Activated naive CD4-positive, alpha-beta T cell treated with anti-CD3 and anti-CD28 coated beads for 36 hours (primary cell): ENCODE measurements at places on chromosomes 1 and 21. TPM values are rescaled to one million over a fixed set of nuclear protein-coding genes. Genes with fewer than 3 reads are reported as not detected.
A peak's percentile ranks its signal among the peaks of the same experiment; 100 is the strongest.

DNA sequence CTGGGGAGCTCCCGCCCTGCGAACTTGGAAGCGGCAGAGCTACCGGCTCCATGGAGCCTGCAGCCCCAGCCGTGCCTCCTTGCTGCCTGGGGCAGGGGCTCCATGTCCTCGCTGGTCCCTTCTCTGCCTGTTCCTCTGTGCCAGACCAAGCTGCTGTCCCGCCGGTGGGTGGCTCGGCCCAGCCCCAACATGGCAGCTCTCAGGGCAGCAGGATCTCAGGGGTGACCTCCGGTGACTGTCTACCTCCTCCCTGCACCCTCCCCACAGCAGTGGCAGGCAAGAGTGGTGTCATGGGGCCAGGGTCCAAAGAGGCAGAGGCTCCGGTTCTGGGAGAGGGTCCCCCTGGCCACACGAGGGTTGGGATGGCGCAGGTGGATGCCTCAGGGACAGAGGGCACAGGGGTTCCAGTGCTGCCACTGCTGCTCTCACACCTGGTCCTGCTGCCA, 45.8 kb downstream of the ATP6V1G3 start:
- H3K36me3 ChIP-seq, result no peaks in the 10 kb centered on the region
- H3K4me1 ChIP-seq, result peaks cover 14% of the 10 kb centered on the region
- H3K4me3 ChIP-seq, result no peak overlapping the region

DNA sequence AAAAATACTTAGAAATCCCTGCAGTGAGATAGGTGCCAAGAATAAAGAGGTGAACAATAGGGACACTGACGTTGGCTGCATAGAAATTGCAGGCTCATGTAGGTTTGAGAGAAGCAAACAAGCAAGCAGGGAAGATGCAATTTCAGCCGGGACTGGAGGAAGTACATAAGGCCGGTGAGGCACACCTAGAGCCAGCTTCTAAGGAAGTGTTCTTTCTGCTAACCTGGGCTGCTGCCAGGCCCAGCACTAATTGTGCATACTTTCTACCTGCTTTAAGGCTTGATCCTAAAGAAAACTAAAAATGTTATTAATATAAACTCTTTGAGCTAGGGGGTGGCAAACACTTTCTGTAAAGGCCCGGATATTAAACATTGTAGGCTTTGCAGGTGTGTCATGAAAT, 71.0 kb downstream of the LMO4 start:
- H3K36me3 ChIP-seq, result no peaks in the 10 kb centered on the region
- DNase-seq, result no peak
- no peak overlapping the region for H3K4me3 ChIP-seq
- peaks cover 10% of the 10 kb centered on the region for H3K27me3 ChIP-seq
- H3K27ac ChIP-seq, result no peak overlapping the region

DNA sequence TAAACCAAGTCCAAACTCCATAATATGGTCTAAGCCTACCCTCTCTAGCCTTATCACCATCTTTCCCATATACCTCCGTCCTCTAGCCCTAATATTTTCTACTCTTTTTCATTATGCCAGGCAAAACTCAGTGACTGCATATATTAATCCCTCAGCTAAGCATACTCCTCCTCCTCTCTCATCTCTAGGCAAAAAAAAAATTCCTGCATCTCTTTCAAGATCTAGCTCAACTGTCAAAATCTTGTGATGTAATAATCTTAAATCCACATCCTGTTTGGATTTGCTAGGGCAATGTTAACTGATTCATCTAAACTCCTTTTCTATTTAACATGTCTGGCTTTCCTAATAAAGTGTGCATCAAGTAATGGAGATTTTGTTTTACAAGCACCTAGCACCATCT, 20.4 kb downstream of the PRPF38A start:
- no peaks in the 10 kb centered on the region for H3K27me3 ChIP-seq
- no peak for DNase-seq
- peaks cover 45% of the 10 kb centered on the region for H3K4me1 ChIP-seq
- no peak overlapping the region for H3K4me3 ChIP-seq
- H3K36me3 ChIP-seq, result peaks cover 26% of the 10 kb centered on the region
- peak overlapping the region; percentile 83 for H3K27ac ChIP-seq

DNA sequence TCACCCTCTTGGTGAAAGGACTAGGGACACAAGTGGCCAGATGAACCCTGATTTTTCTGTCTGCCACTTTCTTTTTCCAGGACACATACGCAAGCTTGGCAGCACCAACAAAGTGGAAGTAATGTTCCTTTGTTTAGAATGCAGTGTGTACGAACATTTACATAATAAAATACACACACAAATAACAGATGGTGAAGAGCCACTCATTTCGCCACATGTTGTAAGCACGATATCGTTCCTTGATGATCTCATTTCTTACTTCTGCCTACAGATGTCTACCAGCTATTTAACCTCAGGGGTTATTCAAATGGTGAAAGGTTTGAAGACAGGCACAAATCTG, 670.2 kb upstream of the CXADR start:
- H3K27me3 ChIP-seq, result no peaks in the 10 kb centered on the region
- H3K36me3 ChIP-seq, result no peaks in the 10 kb centered on the region
- no peaks in the 10 kb centered on the region for H3K4me1 ChIP-seq
- H3K4me3 ChIP-seq, result no peak overlapping the region
- DNase-seq, result no peak

DNA sequence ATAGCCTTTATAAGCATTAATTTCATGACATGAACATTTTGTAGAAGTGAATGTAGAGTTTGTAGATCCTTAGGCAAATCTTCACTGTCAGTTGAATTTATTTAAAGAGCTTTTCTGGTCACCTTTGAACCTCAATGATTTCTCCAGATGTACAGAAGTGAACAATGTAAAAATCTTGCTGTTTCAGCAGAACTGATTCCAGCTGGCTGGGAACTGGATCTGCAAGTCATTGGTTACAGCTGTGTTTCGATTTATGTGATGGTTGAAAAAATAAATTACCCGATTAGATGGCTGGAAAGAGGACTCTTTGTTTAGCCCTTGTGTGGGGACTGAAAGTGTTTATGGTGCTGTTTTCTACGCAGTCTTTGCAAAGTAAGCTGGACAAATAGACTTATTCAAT, 849.8 kb downstream of the USP25 start:
- H3K27ac ChIP-seq, result no peak overlapping the region
- no peak for DNase-seq
- H3K27me3 ChIP-seq, result no peaks in the 10 kb centered on the region
- no peaks in the 10 kb centered on the region for H3K36me3 ChIP-seq

DNA sequence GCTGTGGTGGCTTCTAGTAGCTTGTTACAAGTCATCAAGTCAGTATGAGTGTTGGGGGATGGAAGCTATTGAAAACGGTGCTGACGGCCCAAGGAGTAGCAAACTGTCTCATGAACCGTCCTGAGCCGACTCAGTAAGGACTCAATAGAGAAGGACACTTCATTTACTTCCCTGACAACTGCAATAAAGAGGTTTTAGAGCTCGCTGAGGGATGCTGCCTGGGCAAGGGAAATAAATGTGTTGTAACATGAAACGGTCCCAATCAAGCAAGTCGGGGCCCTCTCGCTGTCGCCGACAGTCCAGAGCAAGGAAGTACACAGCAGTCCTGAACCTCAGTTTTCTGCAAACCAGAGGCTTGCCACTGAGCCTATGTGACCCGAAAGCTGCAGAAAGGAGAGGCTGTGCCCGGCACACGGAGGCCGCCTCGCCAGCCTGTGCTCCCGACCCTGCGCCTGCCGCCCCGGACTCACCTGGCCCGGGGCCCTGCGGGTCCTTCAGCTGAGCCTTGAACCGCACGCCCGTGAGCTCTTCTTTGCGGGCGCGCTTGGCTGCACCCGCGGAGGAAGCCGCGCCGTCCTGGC, 423 bp downstream of the URB1 start:
- no peak for DNase-seq
- no peaks in the 10 kb centered on the region for H3K27me3 ChIP-seq
- peaks cover 51% of the 10 kb centered on the region for H3K4me1 ChIP-seq
- peaks cover 15% of the 10 kb centered on the region for H3K36me3 ChIP-seq
- no peak overlapping the region for H3K27ac ChIP-seq
- peak overlapping the region; percentile 83 for H3K4me3 ChIP-seq

- no peak overlapping the region for H3K4me3 ChIP-seq
- no peak for DNase-seq
- H3K36me3 ChIP-seq, result no peaks in the 10 kb centered on the region
- H3K27ac ChIP-seq, result no peak overlapping the region
Measured at GRCh38 chr21:22355949-22356348, 1357.7 kb downstream of the NCAM2 start.

DNA sequence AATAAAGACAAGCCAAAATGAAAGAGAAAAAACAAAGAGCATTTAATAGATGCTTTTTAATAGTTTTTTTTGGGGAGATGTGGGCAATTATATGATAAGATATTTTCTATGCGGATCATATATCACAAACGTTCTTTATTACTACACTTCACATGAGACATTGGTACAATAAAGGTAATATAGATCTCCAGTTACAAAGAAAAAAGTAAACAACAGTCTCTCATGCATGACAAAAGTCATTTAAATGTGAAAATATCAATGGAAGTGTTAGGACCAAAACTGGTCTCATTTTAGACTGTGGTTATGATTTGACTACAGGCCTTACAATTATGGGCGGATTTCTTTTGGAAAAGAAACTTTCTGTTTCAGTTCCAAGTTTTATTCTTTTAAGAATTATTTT, 687.0 kb downstream of the ADGRL2 start:
- H3K27ac ChIP-seq, result no peak overlapping the region
- peaks cover 3% of the 10 kb centered on the region for H3K27me3 ChIP-seq
- no peaks in the 10 kb centered on the region for H3K36me3 ChIP-seq
- no peaks in the 10 kb centered on the region for H3K4me1 ChIP-seq
- no peak for DNase-seq

GRCh38 chr1:204077979-204078696, 5.2 kb downstream of the SOX13 start:
- H3K27ac ChIP-seq, result no peak overlapping the region
- H3K4me1 ChIP-seq, result peaks cover 16% of the 10 kb centered on the region
- no peaks in the 10 kb centered on the region for H3K36me3 ChIP-seq

DNA sequence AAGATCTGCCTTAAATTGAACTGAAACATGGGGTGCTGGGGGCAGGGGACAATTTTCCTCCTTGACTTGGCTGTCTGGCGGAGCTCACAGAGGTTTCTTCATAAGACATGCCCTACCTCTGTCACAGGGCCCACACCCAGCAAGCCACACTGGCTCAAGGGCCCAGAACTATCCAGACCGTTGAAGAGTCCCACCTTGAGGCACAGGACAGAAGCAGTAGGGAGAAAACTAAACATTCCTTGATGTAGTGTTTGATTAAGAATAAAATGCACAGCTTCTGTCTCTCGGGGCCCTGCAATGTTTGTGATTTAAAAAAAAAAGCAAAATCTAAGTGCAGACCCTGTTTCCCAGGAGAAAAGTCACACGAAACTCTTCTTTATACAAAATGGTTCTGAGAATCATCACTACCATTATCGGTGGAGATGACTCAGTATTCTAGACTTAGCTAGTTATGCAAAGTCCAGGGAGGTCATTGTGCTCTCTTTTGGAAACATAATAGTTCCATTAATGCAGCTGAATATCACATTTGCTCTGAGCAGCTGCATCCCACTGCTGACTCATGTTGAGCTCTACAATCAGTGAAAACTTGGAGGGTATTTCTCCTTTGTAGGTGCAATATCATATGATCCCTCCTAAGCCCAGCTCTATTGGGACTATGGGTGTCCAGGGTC, 53.6 kb upstream of the DIRAS3 start:
- no peak for DNase-seq
- H3K4me1 ChIP-seq, result no peaks in the 10 kb centered on the region
- H3K27me3 ChIP-seq, result peaks cover 12% of the 10 kb centered on the region
- H3K36me3 ChIP-seq, result no peaks in the 10 kb centered on the region
- H3K4me3 ChIP-seq, result no peak overlapping the region

- no peaks in the 10 kb centered on the region for H3K4me1 ChIP-seq
- no peaks in the 10 kb centered on the region for H3K36me3 ChIP-seq
- DNase-seq, result no peak
- H3K27ac ChIP-seq, result no peak overlapping the region
- H3K4me3 ChIP-seq, result no peak overlapping the region
Measured at GRCh38 chr1:86052948-86053698, 103.4 kb downstream of the COL24A1 start.

DNA sequence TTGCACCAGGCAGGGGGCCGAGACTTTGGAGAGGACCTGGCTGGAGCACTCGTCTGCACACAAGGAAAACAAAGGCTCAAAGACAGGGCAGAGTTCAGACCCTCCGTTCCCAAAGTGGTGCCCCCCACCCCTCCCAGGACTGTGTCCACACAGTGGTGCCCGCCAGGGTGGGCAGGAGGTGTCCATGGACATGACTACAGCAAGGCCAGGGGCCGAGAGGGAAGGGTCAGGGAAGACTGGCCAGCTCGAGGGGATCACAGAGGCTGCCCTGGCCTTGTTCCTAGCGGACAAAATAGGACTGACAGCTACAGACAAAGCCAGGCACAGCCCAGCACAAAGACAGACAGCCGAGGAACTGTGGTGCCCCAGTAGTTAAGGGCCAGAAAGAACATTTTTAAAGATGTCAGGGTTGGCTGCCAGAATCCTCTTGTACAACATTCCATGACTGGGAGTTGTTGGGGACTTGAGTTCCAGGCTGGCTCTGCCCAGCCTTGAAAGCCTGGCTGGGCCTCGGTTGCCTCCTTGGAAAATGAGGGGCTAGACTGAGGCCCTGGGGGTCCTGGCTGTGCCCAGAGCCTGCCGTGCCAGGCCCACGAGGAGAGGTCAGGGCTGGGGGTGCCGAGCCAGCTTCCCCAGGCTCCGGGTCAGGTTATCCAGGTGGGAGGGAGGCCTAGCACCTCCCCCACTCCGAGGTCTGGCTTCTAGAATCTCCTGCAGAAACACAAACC, 63.7 kb downstream of the SLX9 start:
- DNase-seq, result no peak
- H3K27me3 ChIP-seq, result no peaks in the 10 kb centered on the region
- no peak overlapping the region for H3K4me3 ChIP-seq
- H3K36me3 ChIP-seq, result no peaks in the 10 kb centered on the region

GRCh38 chr1:26373789-26374188, 1.2 kb upstream of the ZNF683 start:
- peaks cover 79% of the 10 kb centered on the region for H3K4me1 ChIP-seq
- H3K27ac ChIP-seq, result peak overlapping the region; percentile 46
- DNase-seq, result no peak
- no peaks in the 10 kb centered on the region for H3K27me3 ChIP-seq
- no peak overlapping the region for H3K4me3 ChIP-seq

DNA sequence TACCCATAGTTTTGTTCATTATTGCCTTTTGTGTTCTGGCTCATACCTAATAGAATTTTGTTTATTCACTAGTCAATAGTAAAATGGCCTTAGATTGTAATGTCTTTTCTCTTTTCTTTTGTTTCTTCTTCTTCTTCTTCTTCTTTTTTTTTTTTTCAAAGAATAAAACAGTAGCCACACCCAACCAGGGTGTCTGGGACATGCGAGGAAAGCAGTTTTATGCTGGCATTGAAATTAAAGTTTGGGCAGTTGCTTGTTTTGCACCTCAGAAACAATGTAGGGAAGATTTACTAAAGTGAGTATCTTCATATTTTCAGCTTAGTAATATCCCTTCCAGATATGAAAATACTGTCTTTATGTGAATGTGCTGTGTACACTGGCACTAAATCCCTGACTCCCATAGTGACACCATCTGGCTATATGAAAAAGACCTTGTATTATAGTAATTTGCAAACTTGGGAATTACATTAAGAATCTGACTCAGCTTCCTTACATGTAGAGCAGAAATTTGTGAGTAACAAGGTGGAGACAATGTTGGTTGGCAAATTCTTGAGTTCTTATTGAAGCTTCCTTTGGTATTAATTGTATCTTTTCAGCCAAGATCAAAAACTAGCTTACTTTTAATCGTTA, 24.6 kb downstream of the AGO4 start:
- no peak overlapping the region for H3K27ac ChIP-seq
- no peaks in the 10 kb centered on the region for H3K4me1 ChIP-seq
- H3K27me3 ChIP-seq, result no peaks in the 10 kb centered on the region

The KIF2C gene
- 147 TPM for total RNA-seq

The CYP4Z1 gene
- total RNA-seq, result not detected

The ESPN gene
- 0.50 TPM for total RNA-seq

The TFAP2E gene
- 0.27 TPM for total RNA-seq

The MYBPH gene
- total RNA-seq, result not detected

The EPHB2 gene
- total RNA-seq, result not detected

The L1TD1 gene
- not detected for total RNA-seq

The SPATA17 gene
- not detected for total RNA-seq
